ENCODE measurements at places on chromosomes 6 and 20.

- DNase-seq: no peak
These were observed 175.6 kb downstream of the DTNBP1 start for GRCh38 chr6:15487262-15487661.

GRCh38 chr20:44117296-44118184, 69.4 kb downstream of the JPH2 start:
- no peak for DNase-seq

GRCh38 chr6:114713690-114714089, 370.9 kb upstream of the HS3ST5 start:
- DNase-seq: no peak

DNA sequence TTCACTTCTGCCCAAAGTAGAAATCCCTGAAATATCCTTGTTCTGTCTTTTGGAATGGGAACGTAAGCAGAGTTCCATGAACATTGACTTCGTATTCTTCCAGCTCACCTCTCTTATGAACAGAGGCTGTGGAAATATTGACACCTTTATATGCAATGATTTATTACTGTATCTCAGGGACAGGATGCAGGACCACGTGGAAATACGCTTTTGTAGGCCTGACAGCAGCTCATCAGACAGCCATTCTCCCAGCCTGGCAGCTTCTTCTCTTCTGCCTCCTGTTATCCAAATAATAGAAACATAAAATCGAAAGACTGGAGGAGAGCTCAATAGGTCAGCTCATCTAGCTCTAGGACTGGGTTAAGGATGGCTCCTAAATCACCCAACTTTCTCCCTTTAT, 106.2 kb upstream of the DTNBP1 start:
- DNase-seq: no peak

Measured in fibroblast of gingiva (primary cell).